ENCODE measurements at places on chromosomes 2 and 18.

DNA sequence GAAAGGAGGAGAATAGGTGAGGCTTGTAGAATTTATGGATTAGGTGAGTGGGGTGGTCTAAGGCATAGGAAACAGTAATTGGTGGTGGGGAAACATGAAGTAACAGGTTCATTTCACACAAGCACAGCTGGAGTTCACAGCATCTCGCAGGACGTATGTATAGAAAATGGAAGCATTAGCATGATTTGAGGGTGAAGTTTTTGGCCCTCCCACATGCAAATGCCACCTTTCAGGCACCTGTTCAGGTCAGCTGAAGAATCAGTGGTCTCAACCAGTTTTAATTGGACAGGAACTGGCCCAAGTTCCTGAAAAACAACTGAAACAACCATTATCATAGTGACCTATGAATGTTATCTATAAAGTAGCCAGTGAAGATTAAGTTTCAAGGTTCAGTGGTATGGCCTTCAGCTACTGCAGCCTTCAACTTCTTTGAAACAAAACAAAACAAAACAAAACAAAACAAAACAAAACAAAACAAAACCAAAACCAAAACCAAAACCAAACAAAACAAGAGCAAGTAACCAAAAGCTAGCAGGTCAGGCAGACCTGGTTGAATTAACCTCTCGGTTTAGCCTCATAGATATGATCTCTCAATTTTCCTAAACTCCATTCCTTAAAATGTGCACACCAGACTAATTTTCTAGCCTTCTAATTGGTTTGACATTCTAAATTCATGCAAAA lies 102.1 kb upstream of the SPHKAP start:
- DNase-seq, result no peak

DNA sequence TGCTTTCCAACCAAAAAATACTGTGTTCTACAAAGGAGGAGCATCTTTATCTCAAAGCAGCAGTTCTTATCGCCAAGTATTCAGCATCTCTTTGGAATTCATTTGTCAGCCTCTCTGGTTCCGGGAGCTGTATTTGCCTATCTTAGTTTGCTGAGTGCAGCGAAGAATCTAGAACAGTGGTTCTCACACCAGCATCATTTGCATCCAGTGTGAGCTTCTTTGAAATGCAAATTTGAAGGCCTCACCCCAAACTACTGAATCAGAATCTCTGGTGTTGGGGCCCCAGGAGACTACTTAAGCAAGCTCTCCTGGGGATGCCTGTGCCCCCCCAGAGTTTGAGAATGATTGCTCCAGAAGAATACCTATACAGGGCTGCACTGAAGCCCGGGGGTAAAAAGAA lies 1.5 kb upstream of the PTPN2 start:
- DNase-seq, result no peak

GRCh38 chr18:12939162-12939561 lies 8.6 kb upstream of the SEH1L start:
- DNase-seq, result no peak

DNA sequence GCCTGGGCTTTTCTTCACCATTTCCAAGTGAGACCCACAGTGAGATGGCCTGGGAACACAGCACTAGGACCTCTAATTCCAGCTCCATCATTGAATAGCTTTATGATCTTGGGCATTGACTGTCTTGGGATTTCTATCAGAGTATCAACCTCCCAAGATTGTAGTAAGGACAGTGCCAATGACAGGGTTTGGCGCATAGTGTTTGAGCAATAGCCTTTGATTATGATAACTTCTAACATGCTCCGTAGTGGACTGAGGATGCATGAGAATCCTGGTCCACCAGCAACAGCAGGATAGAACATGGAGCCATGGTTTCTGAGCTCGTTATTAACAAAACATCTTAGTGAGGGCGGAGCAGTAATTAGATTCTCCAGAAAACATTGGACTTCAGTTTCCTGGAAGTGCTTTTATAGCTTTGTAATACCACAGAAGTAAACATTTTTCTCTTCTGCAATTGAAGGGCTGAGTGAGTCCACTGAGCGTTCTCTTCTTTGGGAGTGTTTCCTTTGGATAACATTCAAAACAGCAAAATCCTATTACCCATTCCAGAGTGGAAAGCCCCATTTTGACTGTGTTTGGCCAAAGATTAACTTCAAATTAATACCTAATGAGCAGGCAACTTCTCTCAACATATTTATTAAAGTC lies 63.7 kb downstream of the IL1R2 start:
- peak; percentile 41 for DNase-seq

DNA sequence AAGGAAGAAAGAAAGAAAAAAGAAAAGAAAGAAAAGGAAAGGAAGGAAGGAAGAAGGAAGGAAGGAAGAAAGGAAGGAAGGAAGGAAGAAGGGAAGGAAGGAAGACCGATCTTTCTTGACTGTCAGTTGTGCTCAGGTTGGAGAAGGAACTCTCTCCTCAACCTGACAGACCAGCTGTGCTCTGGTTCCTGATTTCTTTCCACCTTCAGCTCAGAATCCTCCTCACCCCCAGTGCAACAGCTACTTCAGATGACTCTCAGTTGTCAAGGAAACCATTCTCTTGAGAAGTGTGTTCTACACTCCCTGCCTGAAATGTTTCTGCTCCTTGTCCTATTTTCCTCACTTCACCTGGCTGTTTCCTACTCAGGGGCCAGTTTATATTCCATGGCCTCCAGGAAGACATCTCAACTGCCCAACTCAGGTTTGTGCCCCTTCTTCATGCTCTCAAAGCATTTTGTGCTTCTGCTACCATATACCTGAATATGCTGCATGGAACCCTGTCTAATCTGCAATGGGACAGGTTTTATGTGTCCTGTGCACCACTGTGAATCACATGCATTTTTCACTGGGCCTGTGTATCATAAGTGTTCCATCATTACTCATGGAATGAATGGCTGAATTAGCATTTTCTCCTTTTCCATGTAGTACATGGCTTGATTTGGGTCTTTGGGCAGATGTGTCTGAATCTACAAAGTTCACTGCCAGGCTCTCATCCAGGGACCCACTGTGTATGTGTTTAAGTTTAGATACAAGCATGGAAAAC lies 32.8 kb upstream of the DOCK10 start:
- DNase-seq, result peak; percentile 21

- DNase-seq, result no peak
These were observed 30.3 kb downstream of the ZNF532 start for GRCh38 chr18:58894930-58895329.

DNA sequence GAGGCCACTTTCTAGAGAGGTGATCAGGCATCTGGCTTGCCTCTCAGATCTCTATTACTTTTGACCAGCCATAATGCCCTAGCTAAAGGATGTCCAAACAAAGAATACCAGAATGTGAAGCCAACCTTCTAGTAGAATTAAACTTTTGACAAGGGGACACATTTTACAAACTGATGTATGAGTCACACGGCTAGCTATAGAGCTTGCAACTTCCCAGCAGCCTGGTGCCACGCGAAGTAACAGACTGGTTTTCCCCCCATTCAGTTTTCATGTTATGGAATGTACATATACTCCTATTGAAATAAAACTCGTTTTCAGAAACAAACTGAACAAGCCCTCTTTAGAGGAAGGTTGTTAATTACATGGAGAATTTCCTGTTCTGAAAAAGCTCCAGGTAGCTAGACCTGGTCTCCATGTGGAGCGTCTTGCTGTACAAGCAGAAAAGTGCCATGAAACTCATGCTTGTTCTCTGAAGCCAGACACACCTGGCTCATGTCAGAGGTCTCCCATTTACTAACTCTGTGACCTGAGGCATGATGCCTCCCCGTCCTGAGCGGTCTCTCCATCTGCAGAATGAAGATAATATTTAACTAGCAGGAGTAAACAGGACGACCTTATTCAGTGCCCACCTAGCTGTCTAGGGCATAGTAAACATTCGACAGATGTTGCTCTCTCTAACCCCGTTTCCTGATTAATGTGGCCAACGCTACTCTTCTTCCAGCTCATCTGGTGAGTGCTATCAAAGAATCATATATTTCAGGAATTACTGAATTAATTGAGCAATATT lies 81.5 kb upstream of the MAP3K20 start:
- DNase-seq, result peak; percentile 31

GRCh38 chr2:62663411-62663810 lies 42.1 kb upstream of the EHBP1 start:
- DNase-seq, result peak; percentile 97

- DNase-seq, result no peak
These were observed 96.4 kb upstream of the NOL4 start for GRCh38 chr18:34321066-34321465.

DNA sequence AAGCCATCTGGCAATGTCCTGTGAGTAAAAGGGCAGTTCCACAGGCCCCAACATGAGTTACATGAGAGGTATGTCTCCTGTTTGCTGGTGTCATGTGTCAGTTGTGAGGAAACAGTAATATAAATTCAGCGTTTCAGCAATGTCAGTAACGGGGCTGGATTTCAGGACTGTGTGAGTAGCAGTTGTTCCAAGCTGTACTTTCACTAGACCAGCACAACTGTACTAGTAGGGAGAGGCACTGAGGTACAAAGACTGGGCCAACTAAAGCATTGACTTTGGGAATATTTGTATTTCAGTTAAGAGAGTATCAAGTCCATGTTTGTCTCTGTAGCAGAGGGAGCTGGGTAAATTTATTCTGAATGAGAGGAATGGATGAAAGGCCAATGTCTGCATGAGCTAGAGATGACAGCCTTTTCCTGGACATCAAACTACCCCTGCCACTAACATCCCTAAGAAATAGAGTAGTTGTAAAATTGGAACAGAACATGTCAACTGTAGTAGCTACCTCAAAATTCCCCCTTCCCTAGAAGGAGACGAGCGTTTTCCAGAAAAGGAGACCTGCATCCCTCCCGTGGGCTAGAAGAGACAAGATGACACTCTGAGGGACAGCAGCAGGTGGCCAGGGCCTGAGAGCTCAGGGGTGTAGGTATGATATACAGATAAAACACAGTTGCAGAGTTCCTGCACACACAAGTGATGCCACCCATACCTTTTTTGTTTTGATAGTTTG lies 24.4 kb downstream of the EIF4E2 start:
- no peak for DNase-seq

DNA sequence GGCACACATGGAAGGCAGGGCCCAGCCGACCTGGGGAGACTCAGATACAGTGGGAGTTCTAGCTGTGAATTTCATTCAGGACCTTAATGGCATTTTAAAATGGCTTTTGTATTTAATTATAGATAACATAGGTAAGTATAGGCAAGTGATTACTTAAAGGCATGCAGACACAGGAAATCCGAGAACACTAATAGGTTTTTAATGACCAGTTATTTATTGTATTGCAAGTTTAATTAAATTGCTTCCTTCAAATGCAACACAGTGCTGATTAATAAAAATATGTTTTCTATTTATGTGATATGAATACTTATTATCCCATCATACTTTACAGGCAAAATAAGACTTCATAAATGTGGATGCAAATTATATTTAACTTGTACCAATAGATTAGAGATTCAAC lies 19.7 kb upstream of the SH3RF3 start:
- no peak for DNase-seq

DNA sequence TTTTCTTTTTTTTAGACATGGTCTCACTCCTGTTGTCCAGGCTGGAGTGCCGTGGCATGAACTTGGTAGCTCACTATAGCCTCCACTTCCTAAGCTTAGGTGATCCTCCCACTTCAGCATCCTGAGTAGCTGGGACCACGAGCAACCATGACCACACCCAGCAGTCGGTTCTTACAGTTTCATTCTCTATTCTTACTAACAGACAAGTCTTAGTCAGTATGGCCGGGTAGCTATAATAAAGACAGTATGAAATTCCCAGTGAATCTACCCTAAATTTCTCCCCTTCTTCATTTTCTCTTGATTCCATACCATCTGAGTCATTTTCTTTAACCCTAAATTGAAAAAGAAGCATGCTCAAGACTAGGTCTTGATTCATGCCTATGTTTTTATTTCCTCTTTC lies 775.3 kb upstream of the NRXN1 start:
- no peak for DNase-seq
